ENCODE measurements at places on chromosomes 7 and 10. TPM values are rescaled to one million over a fixed set of nuclear protein-coding genes. Genes with fewer than 3 reads are reported as not detected.

FXYD4 gene
- total RNA-seq = not detected

DNA sequence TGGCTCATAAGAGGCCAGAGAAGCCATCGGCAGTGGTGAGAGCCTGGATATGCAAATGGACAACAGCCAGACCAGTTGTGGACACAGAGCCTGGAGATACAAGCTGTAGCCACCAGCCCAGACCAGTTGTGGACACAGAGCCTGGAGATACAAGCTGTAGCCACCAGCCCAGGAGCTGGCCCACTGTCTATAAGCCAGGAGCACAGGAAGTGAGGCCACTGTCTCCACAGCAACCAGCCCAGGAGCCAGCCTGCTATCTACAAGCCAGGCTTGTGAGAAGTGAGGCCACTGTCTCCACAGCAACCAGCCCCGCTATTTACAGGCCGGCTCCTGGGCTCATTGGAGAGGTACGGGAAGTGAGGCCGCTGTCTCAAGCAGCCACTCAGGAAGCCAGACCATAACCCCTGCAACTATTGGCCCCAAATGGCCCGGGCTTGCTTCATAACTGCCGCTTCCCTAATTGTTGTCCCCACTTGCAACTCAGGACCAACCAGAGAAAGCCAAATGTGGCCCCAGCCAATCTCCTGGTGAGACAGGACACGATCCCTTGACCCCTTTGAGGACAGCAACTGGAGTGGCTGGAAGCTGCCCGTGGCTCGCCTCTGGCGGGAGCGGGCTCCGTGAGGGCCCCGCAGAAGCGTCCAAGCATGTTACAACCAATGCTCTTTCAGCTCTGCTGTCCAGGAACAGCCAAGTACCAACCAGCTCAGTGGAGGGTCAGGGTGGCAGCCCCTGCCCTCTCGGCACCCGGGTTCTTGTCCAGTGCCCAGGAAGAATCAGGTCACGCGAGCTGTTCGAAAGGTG, 44.1 kb upstream of the CNPY1 start:
- ATAC-seq = no peak

- ATAC-seq = no peak
Observed at GRCh38 chr10:33038672-33039071, 80.6 kb upstream of the ITGB1 start.

- ATAC-seq = no peak
Observed at GRCh38 chr7:80632139-80632538, 6.3 kb upstream of the CD36 start.

SEMA3E gene
- 0.44 TPM for total RNA-seq

- no peak for ATAC-seq
Observed at GRCh38 chr10:110426294-110427181, 71.2 kb upstream of the DUSP5 start.

ANXA8 gene
- total RNA-seq = 203 TPM

DNA sequence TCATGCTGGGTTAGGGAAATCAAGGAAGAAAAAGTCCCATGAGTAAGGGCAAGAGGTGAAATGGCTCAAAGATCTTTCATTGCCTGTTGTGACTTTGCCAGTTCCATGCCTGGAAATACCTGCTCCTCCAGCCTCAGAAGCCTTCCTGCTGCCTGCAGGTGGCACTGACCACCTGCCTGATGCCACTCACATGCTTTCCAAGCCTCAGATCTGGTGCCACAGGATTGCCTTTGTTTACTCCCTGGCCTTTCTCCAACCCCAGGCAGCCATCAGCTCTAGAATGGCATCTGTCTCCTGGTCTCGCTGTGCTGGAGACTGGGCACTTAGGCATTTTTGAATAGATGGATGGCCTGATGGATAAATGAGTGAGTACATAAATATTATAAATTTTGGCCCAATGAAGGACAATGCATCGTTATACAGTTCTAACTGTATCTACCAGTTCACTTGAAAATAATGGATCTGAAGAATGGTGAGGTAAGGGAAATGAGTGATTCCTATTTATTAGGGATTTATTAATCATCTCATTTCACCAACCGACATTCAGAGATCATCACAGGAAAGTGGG, 657.2 kb downstream of the INHBA start:
- peak; percentile 93 for ATAC-seq

HTR5A gene
- not detected for total RNA-seq
